ENCODE measurements at places on chromosomes 12 and 14.

DNA sequence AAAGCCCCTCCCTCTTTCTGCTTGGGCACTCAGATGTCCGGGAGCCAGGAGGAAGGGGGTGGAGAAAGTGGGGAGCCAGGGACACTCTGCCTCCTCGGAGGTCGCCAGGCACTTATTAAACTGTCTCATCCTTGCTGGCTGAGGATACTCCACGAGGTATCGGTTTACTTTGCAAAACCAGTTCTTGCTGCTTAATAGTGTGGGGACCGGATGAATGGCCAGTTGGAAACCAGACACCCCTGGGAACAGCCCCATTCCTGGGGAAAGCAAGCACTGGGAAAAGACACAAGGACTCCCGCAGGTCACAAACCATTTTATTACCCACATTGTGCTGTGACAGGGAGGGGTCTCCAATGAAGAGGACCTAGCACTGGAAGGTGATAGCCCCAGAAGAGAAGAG is 34.2 kb downstream of the CCDC88C start:
- DNase-seq = no peak

GRCh38 chr14:33254861-33255395 is 316.2 kb downstream of the NPAS3 start:
- no peak for DNase-seq

DNA sequence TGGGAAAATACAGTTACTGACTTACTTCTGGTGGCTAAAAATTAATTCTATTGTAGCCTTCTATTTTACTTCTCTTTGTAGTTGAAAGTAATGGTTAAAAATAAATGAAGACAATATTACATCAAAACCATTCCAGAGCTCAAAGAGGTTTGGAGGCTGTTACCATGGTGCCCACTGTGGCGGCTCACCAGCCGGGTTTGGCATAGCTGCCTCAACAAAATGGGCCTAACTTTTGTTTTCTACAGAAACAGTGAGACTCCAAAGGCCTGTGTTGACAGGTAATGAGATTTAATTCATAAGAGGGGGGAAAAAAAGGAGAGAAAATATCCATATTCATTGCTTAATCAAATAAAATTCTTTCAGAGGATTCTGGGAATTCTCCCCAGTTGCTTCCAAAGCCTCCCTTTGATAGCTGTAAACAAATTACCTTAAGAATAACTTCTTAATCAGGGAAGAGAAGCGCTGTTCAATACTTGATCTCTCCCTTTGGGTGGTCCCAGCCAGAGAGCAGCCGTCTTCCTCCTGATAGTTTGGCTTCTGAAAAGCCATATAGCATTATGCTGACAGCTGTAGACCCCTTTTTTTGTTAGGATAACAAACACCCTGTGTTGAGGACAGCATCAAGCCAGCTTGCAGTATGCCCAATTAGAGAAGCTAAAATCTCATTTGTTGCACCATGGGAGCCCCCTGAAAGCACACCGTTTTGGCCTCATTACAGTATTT is 266.8 kb downstream of the NEDD1 start:
- DNase-seq = no peak

GRCh38 chr12:107891967-107892366 is 117.5 kb downstream of the ASCL4 start:
- DNase-seq = no peak

DNA sequence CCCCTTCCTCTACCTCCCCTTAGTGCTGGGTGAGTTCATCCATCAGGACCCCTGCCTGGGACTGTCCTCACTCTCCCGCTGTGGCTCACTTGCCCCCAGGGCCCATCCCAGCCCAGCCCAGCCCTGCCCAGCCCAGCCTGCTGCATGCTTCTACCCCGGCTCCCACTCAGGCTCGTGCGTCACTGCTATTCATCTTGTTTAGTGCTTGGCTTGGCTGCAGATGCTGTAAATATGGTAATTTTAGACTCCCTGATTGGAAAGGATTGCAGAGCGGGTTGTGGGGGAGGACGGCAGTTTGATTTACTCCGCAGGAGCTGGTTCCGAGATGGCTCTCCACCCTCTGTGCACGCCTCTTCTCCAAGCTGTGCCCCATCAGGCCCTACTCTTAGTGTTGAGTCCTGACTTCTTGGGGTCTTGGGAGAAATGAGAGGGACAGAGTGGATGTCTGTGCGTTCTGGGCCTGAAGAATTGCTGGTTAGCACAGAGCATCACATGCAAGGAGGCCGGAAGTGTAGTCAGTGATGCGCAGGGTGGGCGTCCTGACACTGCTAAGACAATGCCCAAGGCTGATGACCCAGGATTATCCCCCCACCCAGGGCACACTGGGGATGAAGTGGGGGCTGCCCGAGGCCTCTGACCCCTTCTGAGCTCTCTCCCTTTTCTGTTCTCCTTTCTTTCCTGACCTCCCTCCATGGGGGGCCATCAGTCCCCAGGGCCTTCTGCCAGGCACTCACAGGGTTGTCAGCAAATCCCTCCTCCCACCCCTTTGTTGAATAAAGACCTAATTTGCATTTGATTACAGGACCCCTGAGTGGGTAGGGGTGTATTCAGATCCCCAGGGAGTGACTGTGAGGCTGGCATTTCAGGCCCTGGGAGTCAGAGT is 244.4 kb downstream of the ZFP36L1 start:
- DNase-seq = peak; percentile 97

Data from foreskin keratinocyte (primary cell).